Glomerular endothelial cell (primary cell): ENCODE measurements at places on chromosomes 13 and 19.

DNA sequence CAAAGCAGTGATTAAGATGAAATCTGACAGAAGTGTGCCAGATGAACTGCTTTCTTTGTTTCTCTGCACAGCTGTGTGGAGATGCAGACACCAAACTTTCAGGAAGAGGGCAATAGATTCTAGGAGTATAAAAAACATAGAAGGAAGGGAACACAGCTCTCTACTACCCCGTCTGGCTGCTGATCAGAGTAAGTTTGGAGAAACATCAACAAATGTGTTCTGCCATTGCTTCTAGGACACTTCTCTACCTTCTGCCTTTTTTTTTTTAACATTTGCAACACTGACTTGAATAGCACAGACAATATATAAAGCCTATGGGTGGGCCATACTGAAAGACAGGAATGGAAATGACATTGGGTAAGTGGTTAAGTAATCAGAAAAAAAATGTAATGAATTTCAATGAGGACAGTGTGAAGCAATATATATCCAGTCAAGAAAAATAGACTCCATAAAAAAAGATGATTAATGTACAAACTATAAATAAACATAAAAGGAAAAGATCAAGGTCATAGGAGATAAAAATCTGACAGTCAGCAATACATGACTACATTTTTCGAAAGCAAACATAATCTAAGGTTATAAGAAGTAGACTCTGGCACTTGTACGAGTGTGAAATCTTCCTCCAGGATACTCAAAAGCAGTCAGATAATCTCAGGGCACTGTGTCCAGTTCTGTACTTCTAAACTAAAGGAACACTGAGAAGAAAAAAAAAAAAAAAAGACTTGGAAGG lies 21.4 kb downstream of the NUFIP1 start:
- no peak for DNase-seq

- DNase-seq, result no peak
Observed at GRCh38 chr13:111343186-111343805, 22.9 kb downstream of the TEX29 start.

DNA sequence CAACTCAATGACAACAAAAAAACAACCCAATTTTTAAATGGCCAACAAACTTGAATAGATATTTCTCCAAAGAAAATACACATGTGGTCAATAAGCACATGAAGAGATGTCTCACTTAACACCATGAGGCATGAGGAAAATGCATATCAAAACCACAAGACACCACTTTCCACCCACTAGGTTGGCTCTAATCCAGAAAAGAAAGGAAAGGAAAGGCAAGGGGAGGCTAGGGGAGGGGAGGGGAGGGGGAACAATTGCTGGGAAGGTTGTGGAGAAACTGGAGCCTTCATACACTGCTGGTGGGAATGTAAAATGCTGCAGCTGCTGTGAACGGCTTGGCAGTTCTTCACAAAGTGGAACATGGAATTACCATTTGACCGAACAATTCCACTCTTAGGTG lies 854.3 kb downstream of the UQCRFS1 start:
- DNase-seq, result no peak

- DNase-seq, result no peak
Observed at GRCh38 chr13:29474991-29475390, 120.5 kb downstream of the SLC7A1 start.

- no peak for DNase-seq
Observed at GRCh38 chr19:2166741-2167738, 3.3 kb downstream of the DOT1L start.

DNA sequence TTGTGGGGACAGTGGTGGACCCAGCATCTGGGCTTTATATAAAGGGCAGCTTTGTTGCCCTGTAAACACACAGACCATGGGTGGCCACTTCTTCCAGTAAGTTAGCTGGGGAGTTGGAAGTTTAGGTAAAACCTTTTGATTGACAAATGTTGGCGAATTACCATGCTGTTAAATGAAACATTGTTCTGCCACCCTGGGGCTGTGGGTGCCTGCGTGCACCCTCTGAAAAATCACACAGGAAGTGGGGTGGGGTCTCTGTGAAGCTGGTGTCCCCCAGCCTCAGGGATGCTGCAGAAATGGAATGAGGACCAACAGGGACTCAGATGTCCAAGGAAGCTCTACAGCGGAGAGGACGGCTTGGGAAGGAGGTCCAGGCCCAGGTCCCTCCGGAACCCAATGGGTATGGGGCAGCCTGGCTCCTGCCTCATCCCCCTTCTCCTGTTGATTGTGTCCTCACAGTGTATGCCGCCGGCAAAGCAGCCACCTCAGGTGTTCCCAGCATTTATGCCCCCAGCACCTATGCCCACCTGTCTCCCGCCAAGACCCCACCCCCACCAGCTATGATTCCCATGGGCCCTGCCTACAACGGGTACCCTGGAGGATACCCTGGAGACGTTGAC lies 2.8 kb upstream of the USF2 start:
- no peak for DNase-seq

DNA sequence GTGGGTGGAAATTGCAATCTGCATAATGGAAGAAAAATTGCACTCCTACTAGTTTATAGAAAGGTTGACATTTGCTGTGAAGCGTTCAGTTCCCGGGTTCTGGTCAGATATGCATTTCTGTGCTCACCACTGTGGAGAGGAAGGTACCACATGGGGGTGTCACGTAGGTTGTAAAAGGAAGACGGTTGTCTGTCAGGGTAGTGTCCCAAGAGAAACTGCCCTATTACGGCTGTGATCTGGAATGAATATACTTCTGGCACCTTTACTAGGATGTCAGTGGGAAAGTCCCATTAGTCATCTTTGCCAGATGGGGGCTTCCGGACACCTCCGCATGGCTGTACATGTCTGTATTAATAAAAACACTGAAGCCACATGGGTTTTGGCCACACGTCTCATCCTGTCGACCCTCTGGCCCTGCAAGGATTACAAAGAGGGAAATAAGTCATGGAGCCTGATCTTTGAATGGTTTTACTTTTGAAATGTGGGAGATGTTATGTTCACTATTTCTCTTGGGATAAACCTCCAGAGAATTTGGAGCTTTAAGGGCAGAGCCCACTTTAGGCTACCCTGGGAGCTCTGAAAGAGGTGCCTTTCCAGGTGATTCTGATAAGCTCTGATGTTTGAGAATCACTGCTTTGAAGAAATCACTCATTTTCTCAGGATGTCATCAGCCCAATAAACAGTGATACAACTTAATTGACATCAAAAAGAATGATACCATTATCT lies 133.9 kb downstream of the AKAP11 start:
- DNase-seq, result no peak

- no peak for DNase-seq
Observed at GRCh38 chr13:41299316-41300094, 11.6 kb upstream of the NAA16 start.

- DNase-seq, result no peak
Observed at GRCh38 chr19:42045575-42045974, 24.4 kb downstream of the GRIK5 start.

DNA sequence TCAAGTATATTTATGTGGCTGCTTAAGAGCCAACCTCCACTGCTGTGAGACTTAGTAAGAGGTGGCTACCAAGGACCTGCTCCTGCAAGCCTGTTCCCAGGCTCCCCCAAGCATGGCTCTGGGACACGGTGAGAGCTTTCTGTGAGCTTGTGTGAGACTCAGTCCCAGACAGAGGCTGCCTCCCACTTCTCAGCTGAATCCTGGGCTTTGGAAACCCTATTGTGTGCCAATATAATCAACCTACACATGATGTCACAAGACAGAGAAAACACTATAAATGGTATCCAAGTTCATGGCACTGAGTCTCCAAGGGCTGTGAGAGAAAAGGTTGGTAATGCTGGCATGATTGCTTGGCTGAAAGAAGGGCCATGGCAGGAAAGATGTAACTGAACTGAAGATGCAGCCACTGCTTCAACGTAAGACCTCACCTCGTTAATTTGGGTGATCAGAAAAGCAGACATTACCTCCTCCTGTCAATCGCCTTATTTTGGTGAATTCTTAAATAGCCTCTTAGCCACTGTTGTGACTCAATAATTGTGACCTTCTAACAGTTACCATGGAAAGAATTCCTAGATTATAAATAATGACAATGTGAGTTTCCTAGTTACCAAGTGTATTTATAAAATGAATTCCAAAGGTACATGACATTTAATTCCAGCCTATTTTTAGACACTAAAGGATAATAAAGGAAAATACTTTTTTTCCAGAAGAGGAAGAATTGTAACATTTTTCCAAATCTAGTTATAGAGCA lies 332.0 kb downstream of the IRS2 start:
- DNase-seq, result no peak

GRCh38 chr19:49422407-49423070 lies 702 bp downstream of the PTH2 start:
- DNase-seq, result no peak

GRCh38 chr19:41350735-41351338 lies 2.9 kb downstream of the TGFB1 start:
- no peak for DNase-seq

GRCh38 chr13:46738055-46738454 lies 58.9 kb downstream of the ESD start:
- no peak for DNase-seq

DNA sequence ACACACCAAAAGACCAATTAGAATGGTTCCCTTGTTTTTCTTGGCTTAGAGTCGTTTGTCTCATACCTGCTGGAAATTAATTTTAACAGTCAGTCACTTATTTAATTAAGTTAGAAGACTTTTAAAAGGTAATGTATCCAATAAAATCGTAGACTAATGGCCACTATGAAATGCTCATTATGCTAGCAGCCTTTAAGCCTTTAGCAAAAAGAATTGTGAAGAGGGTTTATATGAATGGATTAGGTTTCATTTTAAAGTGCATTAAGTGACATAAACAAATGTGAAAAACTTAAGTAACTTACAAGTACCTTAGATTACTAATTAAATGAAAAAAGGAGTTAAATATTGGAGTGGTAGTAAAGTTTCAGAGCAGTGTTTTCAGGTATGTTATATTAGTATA lies 139.6 kb downstream of the RXFP2 start:
- DNase-seq, result no peak

GRCh38 chr19:12314553-12314952 lies 18.9 kb downstream of the ZNF563 start:
- DNase-seq, result no peak

GRCh38 chr13:79530270-79530669 lies 49.3 kb downstream of the NDFIP2 start:
- no peak for DNase-seq

- DNase-seq, result no peak
Observed at GRCh38 chr19:45153339-45154063, 7.3 kb downstream of the NKPD1 start.

DNA sequence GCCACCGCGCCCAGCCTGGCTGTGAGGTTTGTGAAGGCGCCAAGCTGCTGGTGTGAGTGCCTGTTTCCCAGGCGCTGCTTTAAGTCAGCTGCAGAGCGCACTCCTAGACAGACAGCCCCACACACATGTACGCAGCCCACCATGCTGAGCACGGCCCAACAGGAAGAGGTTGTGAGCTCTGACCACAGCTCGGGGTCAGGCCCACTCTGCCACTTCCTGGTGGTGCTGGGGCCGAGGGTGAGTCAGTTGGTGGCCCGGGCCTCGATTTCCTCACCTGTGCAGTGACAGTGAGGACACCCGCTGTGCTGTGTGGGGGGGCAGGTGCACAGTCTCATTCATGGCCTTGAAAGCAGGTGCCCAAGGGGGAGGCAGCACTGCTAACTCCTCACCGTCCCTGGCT lies 106.7 kb downstream of the KDM4B start:
- no peak for DNase-seq

DNA sequence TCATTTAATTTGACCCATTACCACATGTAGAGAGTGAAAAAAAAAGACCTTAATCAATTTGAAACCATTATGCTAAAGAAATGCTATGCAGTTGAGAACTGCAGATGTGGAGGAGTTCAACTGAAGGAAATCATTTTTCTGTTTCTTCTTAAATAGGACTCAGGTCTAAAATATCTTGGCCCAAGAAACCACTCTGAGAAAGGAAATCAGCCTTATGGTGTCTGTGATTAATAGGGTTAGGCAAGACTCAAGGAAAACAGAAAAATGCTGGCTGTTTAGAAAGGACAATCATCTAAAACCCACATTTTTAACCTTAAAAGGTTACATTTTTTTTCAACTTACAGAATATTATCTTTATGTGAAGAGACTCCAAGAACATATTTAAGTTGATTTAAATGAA lies 1.9 kb upstream of the SLITRK1 start:
- DNase-seq, result no peak

DNA sequence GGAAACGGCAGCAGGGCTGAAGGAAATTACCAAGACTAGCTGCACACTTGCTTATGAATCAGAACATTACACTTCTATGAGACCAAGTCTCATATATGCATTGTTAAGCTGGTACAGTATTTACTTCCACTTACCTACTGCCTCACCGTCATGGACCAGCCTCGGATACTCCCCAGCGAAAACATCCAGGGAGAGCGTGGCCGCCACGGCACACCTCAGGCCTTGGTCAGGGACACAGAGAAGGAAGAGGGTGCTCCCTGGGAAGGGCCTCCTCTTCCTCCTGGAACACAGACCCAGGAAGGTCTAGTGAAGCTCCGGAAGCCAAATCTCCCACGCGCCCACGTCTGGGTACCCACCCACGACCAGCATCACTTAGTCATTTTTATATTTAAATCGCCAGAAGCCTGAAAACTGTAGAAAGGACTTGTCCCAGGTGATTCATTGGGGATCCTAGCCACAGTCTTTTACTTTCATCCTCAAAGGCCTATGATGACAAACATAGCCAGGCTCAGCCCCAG lies 24.4 kb upstream of the MTIF3 start:
- no peak for DNase-seq

DNA sequence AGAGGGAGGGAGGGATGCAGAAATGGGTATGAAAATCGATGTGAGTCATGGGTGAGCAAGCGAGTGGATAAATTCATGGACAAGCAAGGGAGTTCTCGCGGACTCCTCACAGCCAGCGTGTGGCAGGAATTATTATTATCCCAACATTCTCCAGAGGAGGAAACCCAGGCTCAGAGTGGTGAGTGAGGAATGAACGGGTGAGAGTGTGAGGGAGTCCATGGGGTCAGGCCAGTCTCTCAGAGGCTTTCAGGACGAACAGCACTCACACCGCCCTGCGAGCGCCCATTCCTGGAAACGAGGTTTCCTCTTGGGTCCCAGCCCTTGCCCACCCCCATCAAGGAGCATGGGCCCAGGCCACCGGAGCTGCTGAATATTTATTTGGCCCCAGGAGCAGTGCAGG lies 6.3 kb upstream of the DNAAF3 start:
- no peak for DNase-seq

GRCh38 chr13:71685072-71685471 lies 181.9 kb downstream of the DACH1 start:
- DNase-seq, result no peak

GRCh38 chr13:39232401-39232980 lies 194.2 kb downstream of the NHLRC3 start:
- no peak for DNase-seq

GRCh38 chr19:52735734-52736133 lies 890 bp upstream of the ZNF611 start:
- DNase-seq, result no peak

- no peak for DNase-seq
Observed at GRCh38 chr13:32588736-32589135, 2.5 kb downstream of the PDS5B start.

DNA sequence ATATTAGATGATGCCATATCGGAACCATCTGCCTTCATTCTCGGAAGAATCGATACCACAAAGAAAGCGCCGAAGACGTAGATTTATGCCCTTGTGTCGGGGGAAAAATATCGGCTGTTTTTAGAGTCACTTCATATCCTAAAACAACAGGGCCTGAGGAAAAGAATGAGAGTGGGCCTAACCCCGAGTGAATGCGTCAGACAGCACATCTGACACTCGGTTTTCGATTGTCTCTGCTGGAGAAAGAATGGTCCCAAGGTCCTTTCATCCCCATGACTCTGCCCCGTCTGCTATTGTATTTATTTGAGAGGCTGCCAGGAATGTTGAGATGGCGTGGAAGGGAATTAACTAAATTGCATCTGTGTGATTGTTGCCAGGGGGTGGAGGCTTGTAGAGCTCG lies 46.1 kb downstream of the CHST8 start:
- no peak for DNase-seq
